ENCODE measurements at places on chromosomes 2 and 18. TPM values are rescaled to one million over a fixed set of nuclear protein-coding genes. Genes with fewer than 3 reads are reported as not detected.

DNA sequence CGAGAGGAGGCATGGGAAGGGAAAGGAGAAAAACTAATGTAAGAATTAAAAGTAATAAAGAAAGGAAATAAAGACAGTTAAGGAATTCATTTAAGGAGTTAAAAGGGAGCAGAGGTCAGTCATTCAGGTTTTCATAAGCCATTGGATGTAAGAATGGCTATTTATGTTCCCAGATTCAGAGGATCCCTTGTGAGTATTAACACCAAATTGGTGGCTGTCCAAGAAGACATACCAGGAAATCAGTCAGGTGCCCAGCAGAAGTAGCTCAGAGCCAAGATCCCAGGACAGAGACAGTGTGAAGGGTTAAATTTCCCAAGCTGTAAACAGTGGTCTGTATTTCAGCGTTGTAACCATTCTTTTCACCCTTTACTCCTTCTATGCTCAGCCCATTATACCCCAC is 550.4 kb downstream of the BCL11A start:
- no peak for DNase-seq

- no peak for DNase-seq
These were observed 413.8 kb downstream of the RAD51AP2 start for GRCh38 chr2:17104454-17104853.

DNA sequence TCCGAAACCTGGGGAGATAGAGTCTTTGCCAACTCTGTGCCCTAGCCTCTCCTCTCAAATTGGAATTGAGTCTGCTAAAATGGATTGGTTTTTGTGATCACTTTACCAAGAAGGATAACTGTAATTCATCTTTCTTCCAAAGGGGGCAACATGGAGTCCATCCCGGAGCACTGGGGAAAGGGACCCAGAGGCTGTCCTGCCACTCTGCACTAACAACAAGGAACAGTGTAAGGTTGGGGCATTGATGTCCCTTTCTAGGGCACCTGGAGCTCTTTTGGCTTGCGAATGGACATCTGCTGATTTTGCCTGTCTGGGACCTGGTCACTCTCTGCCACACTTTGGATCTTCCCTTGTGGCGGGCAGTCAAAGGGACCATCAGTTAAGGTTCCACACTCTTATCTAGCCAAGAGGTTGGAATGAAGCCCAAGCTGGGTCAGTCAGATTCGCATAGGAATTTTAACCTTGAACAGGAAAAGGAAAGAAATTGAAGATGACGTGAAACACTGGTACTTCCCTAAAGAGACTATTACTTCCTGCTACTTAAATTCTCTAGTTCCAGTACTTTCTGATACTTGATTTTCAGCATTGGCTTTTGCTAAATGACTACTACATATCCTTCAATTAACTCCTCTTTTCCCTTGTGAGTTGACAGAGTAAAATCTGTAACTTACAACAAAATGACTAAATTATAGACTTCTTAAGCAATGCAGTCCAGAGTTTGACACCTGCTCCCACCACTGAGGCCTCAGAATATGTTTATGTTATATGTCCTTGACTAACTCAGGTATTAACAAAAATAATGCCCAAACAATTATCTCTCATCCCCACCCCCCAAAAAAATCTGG is 64.7 kb upstream of the KLF7 start:
- no peak for DNase-seq

DNA sequence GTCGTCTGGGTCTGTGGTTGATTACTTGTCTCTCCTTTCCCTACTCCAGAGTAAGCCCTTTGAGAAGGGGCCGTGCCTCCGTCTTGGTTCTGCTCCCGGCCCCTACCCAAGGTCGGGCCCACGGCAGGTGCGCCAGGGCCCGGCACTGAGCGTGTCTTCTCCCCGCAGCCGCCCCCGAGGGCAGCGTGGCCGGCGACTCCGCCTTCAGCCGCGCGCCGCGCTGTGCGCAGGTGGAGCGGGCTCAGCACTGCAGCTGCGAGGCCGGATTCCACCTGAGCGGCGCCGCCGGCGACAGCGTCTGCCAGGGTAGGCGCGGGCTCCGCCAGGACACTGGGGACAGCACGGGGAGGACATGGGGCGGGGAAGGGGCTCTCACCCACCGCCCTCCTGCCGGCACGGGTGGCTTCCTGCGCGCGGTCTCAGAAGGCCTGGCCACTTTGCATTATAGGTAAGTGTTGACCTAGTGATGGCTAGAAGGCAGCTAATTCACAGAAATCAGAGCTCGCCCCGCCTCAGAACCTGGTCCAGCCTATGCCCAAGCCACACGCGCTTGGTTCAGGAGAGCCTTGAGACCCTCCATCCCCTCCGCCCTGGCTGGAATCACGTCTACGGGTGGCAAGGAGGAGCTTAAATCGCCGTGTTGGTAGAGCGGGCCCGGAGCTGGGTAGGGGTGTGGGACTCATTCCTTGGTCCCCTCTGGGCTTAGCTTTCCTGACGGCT is 43.5 kb downstream of the FBLN7 start:
- DNase-seq = no peak

DNA sequence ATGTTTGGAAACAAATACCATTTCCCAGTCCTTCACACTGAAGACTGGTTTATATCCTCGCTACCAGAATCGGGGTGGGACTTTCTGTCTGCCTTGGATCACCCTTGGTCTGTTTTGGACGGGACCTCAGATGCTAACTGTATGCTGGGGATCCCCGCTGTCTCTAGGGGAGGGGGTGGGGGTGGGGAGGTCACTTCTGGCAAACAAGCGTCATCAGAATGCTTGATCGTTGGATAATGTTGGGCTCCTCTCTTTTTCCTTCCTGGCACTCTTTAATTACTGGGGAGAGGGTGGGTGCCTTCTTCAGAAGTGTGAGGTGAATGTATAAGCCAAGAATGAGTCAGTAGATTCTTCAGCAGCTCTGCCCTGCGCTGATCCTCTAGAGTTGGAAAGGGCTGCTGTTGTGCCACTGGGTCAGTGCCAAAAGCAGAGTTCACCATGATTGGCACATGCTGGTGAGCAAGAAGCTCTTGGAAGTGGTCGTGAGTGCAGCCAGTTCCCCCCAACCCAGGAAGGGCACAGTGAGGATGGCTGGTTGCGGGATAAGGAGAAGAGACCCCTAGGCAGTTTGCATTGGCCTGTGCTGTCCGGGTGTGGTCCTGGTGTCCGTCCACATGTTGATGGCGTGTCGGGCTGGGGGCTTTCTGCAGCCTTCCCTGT is 32.2 kb downstream of the DGKD start:
- DNase-seq = no peak

- DNase-seq = no peak
These were observed 47.4 kb downstream of the TSPYL6 start for GRCh38 chr2:54208364-54209240.

- no peak for DNase-seq
These were observed 28.4 kb downstream of the MCEE start for GRCh38 chr2:71101656-71102055.

- no peak for DNase-seq
These were observed 1045.5 kb upstream of the NXPH2 start for GRCh38 chr2:139825726-139826125.

Gene TMEM200C
- total RNA-seq = 1.0 TPM

Gene FOXI3
- total RNA-seq = not detected

Gene LRP2
- total RNA-seq = 0.30 TPM

Gene PPIG
- total RNA-seq = 40.6 TPM

Gene RAMP1
- total RNA-seq = 253 TPM

Gene EFHD1
- total RNA-seq = 20.1 TPM

Gene BOLL
- not detected for total RNA-seq
